ENCODE measurements at places on chromosomes 2 and 18. TPM values are rescaled to one million over a fixed set of nuclear protein-coding genes. Genes with fewer than 3 reads are reported as not detected.

NDC80 gene
- 47.0 TPM for total RNA-seq

TNFRSF11A gene
- total RNA-seq = 3.6 TPM

TMEM169 gene
- total RNA-seq = 4.5 TPM

PPP1R7 gene
- 67.9 TPM for total RNA-seq

SIX3 gene
- not detected for total RNA-seq

HOXD12 gene
- not detected for total RNA-seq

- H3K27me3 ChIP-seq = no peaks in the 10 kb centered on the region
- DNase-seq = no peak
- no peak overlapping the region for H3K27ac ChIP-seq
- H3K36me3 ChIP-seq = no peaks in the 10 kb centered on the region
- no peaks in the 10 kb centered on the region for H3K4me1 ChIP-seq
Measured at GRCh38 chr2:149076863-149077412, 38.4 kb downstream of the LYPD6B start.

DNA sequence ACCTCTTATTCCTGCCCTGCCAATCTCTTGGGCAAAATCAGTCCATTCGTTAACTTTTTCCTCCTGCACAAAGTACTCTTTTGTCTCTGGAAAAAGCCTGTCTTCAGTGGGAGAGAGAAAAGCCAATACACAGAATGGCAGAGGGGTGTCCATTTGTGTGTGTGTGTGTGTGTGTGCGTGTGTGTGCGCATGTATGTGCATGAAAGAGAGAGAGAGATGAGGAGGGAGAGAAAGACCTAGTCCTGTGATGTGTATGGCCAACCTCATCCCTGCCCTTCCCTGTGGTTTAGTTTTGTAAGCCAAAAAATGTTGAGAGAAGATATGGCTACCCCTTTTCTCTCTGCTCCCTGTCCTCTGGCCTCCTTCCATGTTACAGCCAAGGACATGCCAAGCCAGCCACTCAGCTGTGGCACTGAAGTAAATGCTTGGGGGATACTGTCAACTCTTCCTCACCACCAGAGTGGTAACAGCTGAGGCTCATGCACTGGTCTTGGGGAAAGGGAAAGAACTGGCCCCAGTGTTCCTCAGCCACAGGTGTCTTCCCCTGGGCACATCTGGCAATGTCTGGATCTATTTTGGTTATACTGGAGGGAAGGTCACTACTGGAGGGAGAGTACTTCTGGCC is 10.6 kb downstream of the SLC4A5 start:
- H3K27me3 ChIP-seq = no peaks in the 10 kb centered on the region
- no peak for DNase-seq
- H3K4me1 ChIP-seq = no peaks in the 10 kb centered on the region
- H3K36me3 ChIP-seq = no peaks in the 10 kb centered on the region

DNA sequence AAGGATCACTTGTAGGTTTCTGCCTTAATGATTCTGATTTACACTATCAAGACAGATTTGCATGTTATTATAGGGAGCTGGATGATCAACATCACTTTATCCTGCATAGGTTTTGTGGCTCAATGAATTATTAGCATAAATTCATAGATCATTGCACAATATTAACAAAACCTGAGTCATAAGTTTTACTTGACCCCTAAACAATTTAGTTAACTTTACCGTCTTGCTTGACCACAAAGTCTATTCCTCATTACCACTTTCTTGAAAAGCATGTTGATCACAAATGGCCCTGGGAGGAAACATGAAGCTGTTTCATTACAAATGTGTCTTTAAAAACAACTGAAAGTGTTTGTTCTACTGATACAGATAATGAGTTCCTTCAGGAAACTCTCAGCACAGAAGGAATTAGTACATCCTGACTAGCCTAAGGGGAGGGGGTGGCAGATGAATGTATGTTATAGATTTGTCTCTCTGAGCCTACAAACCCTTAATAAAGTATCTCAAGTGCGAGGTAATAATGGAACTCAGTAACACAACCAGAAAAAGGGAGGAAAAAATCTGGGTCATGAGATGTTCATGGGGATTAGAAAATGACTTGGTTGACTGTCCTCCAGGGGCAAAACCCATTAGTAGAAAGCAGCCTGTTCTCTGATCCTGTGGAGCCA is 303.4 kb downstream of the PIK3C3 start:
- H3K27ac ChIP-seq = no peak overlapping the region
- peaks cover 11% of the 10 kb centered on the region for H3K4me1 ChIP-seq
- no peaks in the 10 kb centered on the region for H3K27me3 ChIP-seq
- no peak for DNase-seq
- H3K4me3 ChIP-seq = no peak overlapping the region
- no peaks in the 10 kb centered on the region for H3K36me3 ChIP-seq

DNA sequence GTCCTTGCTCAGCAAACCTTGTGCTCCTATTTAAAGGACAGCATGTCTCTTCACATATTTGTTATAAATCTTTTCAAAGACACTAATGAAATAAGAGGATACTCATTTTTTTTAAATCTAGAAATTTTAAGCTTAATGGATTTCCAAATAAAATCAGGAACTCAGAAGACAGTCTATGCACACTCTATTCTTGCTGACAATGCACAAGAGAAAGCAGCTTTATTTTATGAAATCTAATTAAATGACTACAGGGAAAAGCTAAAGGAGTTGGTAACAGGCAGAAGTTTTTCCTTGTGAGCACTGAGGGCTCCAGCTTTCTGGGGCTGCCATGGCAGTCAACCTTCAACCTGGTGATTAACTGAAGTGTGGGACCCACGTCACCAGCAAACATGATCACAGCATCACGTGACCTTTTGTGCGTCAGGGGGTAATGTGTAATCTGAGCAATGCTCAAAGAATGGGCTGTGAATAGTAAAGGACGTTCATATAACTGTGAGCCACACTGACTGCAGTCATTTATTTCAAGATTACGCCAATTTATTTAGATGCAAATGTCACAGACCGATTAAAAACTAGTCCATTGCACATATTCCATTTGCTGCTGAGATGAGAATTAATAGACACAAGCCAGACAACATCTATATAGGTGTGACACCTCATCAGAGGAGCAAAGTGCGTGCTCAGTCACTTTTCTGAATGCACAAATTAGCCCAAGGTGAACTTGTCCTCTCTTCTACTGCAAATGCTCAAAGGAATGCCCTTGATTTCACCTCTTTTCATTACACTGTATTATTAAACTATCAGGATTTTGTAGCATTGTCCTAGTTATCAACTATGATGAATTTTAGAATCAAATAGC is 11.6 kb upstream of the DNER start:
- no peaks in the 10 kb centered on the region for H3K36me3 ChIP-seq
- no peak for DNase-seq
- H3K27ac ChIP-seq = no peak overlapping the region
- H3K4me1 ChIP-seq = no peaks in the 10 kb centered on the region
- no peak overlapping the region for H3K4me3 ChIP-seq

DNA sequence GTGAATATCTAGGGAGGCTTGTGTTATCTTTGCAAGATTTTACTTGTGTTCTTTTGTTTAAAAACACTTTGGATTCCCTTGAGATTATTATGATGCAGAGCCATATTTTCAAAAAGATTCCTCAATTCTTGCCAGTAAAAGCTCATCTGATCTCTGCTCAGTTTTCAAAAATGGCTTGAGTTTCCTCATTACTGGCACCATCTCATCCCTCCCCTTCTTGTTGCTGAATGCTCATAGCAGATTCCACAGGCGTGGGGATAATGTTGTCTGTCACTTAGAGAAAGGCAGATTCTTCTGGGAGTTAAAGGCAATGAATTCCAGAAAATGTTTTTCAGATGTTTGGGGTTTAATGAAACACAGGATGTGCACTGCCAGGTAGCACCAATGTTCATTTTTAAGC is 170.4 kb upstream of the TANK start:
- DNase-seq = no peak
- H3K27me3 ChIP-seq = no peaks in the 10 kb centered on the region
- H3K36me3 ChIP-seq = no peaks in the 10 kb centered on the region

- H3K4me3 ChIP-seq = no peak overlapping the region
- H3K36me3 ChIP-seq = no peaks in the 10 kb centered on the region
- no peak for DNase-seq
- no peak overlapping the region for H3K27ac ChIP-seq
- no peaks in the 10 kb centered on the region for H3K27me3 ChIP-seq
Measured at GRCh38 chr2:58875436-58875835, 634.3 kb upstream of the FANCL start.

DNA sequence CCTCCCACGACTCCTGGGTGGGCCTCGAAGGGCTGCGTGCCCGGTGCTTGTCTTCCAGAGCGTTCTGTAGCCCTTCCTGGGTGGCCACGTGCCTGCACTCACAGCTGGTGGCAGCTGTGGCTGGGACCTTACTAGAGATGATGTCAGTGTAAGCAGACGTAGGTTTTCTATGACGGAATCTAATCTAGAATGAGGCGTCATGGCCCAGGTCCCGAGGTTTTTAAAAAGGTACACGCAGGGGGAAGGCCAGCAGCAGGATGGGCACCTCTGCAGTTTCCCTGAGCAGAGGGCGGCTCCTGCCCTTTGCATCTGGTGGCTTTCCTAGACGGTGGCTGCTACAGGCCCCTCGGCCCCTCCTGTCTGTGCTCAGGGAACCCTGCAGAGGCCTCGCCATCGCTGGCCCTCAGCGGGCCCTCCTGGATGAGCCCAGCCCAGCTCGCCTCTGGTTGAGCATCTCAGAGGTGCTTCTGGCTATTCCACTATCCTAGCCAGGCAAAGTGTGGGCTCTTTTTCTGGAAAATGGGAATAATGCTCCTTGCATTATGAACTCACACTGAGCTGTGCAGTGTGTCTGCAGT is 49.6 kb upstream of the PXDN start:
- H3K36me3 ChIP-seq = no peaks in the 10 kb centered on the region
- peaks cover 85% of the 10 kb centered on the region for H3K27me3 ChIP-seq
- no peak overlapping the region for H3K27ac ChIP-seq

Measured in HepG2 (cell line).